ENCODE measurements at places on chromosomes 1 and 21.
A peak's percentile ranks its signal among the peaks of the same experiment; 100 is the strongest.

DNA sequence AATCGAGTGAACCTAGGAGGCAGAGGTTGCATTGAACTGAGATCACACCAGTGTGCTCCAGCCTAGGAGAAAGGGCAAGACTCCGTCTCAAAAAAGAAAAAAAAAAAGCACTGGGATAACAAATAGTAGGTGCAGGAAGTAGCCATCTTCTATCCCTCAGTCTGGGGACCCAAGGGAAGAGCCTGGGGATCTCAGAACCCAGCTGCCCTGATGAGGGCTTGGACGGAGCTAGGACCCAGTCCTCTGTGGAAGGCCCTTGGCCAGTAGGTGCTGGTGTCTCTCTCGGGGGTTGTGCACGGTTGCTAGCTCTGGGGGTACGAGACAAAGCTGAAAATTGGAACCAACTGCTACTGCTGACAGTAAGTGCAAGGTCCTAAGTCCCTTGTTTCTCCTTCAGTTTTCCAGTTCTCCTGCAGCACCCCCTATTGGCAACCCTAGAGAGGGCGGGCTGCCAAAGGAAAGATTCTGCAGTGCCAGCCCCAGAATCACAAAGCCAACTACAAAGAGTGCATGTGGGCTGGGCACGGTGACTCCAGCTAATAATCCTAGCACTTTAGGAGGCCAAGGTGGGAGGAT, 57.6 kb upstream of the KIF1B start:
- no peak overlapping the region for H3K27ac ChIP-seq
- no peak overlapping the region for H3K4me3 ChIP-seq
- DNase-seq: no peak
- H3K4me1 ChIP-seq: no peaks in the 10 kb centered on the region

DNA sequence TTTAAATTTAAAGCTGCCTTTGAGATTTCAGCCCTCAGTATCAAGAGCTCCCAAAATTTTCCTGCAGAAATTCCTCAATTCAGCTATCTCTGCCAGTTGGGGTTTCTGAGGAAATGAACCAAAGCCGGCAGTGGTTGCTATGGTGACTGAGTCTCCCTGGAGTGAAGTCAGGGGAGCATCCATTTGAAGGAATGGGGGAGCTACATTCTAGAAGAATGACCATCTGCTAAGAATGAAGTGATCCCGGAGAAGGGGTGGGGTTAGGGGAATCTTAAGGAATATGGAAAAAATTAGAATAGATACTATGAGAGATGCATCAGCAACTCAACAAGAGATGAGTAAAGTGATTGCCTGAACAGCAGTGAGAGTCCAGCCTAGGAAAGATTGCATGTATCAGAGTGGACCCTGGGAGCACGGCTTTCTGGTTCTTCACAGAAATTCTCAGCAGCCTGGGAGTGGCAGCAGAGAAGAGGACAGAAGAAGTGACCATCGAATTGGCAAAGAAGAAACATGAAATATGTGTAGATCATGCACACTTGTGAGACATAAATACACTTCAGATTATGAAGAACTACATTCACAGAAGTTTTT, 94.7 kb downstream of the CHD1L start:
- H3K27ac ChIP-seq: no peak overlapping the region
- no peak overlapping the region for H3K4me3 ChIP-seq
- no peaks in the 10 kb centered on the region for H3K4me1 ChIP-seq
- no peaks in the 10 kb centered on the region for H3K27me3 ChIP-seq
- DNase-seq: no peak

DNA sequence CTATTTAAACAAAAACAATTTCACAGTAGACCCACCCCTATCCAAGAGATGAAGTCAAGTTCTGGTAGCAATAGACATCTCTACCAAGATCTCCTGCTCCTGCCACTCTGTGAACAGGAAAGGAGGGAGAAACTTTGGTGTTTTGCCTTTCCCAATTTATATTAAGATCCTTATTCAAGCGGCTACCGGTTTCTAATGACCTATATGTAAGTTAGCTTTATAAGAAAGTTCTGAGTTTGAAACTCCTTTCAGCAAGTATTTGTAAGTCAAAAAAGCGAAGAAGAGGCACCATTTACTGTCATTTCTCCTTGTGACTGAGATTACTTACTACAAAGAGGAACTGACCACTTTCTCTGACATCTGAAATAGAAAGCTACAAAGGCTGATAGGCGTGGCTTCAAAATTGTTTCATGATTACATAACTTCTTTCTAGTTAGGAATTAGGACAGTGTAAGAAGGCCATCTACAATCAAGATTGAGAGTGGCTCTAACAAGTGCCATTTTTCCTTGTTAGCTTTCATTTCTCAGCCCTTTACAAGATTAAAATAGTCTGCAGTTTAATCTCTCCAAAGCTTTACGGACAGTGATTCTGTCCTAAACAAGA, at the start of gene MNDA:
MNDA (plus strand) TSS at position 448 of the 604 bp plus-strand sequence. CDS start 10,803 bp downstream, outside the sequence.
- no peaks in the 10 kb centered on the region for H3K4me1 ChIP-seq
- H3K36me3 ChIP-seq: no peaks in the 10 kb centered on the region
- no peak within 1 kb of the TSS for H3K4me3 ChIP-seq
- H3K27me3 ChIP-seq: no peaks in the 10 kb centered on the region
- no peak for DNase-seq

- H3K27me3 ChIP-seq: peaks cover 38% of the 10 kb centered on the region
- H3K27ac ChIP-seq: no peak overlapping the region
- H3K36me3 ChIP-seq: no peaks in the 10 kb centered on the region
- H3K4me3 ChIP-seq: no peak overlapping the region
- H3K4me1 ChIP-seq: no peaks in the 10 kb centered on the region
Measured at GRCh38 chr21:46020581-46020980, 39.0 kb downstream of the COL6A1 start.

- H3K4me1 ChIP-seq: no peaks in the 10 kb centered on the region
- no peak overlapping the region for H3K27ac ChIP-seq
- H3K36me3 ChIP-seq: no peaks in the 10 kb centered on the region
Measured at GRCh38 chr1:244154872-244155531, 103.9 kb downstream of the ZBTB18 start.

GRCh38 chr1:172588296-172589291, 55.6 kb downstream of the SUCO start:
- no peaks in the 10 kb centered on the region for H3K4me1 ChIP-seq
- no peak overlapping the region for H3K4me3 ChIP-seq
- DNase-seq: no peak

- H3K4me1 ChIP-seq: no peaks in the 10 kb centered on the region
- DNase-seq: no peak
- H3K4me3 ChIP-seq: no peak overlapping the region
- no peaks in the 10 kb centered on the region for H3K27me3 ChIP-seq
- no peaks in the 10 kb centered on the region for H3K36me3 ChIP-seq
Measured at GRCh38 chr1:54894271-54894670, 7.3 kb upstream of the DHCR24 start.

DNA sequence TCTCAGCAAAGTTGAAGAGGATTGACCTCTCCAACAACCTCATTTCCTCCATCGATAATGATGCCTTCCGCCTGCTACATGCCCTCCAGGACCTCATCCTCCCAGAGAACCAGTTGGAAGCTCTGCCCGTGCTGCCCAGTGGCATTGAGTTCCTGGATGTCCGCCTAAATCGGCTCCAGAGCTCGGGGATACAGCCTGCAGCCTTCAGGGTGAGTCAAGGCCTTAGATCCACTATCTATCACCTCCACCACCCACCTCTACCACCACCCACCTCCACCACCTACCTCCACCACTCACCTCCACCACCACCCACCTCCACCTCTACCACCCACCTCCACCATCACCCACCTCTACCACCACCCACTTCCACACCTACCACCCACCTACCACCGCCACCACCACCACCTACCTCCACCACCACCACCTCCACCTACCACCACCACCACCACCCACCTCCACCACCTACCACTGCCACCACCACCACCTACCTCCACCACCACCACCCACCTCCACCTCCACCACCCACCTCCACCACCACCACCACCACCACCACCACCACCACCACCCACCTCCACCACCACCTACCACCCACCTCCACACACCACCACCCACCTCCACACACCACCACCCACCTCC, 5.8 kb downstream of the OPTC start:
- H3K27me3 ChIP-seq: no peaks in the 10 kb centered on the region
- no peak overlapping the region for H3K27ac ChIP-seq
- H3K4me3 ChIP-seq: no peak overlapping the region
- no peaks in the 10 kb centered on the region for H3K36me3 ChIP-seq
- peaks cover 2% of the 10 kb centered on the region for H3K4me1 ChIP-seq

DNA sequence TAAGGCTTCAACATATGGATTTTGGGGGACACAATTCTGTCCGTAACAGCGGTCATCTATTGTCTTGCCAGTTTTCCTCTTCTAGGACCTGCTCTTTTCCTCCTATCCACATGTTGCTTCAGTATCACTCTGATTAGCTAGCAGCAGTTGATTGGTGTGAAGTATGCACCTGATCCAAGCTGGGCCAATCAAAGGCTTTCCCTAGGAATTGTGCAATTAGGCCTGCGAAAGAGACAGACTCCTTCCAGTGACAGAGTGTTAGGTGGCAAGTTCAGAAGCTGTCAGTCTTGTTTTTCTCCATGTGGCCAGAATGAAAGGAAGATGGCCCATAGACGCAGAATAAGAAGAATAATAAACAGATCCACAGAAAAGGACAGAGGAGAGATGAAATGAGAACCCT, 34.1 kb upstream of the IL12RB2 start:
- no peak overlapping the region for H3K4me3 ChIP-seq
- DNase-seq: no peak

DNA sequence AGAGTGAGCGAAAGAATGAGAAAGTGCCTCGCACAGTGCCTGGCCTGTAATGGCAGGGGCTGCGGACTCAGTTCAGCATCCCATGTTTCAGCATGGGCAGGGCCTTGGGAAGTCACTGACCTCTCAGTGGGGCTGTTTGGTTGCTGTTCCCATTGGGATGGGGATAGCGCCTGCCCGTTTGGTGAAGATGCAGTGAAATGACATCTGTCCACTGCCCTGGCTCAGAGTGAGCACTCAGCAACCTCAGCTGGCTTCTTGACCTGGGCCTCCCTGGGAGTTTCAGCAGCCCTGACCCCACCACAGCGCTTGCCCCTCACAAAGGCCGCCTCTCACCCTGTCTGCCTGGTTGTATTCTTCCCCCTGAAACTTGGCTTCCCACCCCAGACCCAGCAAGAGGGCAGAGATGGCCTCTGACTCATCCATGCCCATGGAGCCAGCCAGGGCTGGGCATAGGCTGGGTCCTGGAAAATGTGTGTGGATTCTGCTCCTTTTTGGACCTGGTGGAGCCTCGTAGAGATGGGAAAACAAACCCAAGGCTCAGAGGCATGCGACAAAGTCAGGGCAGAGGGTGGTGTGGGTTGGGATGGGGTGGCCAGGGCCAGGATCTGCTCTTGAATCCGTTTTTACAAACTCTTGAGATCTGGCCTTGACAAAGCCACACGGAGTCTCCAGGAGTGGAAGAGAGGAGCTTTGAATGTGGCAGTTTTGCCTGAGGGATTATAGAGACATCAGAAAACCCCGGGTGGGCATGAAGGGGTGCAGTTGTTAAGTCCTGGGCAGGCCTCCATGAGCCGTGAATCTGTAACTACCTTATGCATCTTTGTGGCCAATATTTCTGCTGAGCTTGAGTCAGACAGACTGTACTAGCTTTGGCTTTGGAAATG, 1.2 kb downstream of the XKR8 start:
- peak overlapping the region; percentile 66 for H3K27ac ChIP-seq
- no peak for DNase-seq
- peaks cover 5% of the 10 kb centered on the region for H3K4me1 ChIP-seq
- peaks cover 4% of the 10 kb centered on the region for H3K27me3 ChIP-seq
- H3K36me3 ChIP-seq: peaks cover 21% of the 10 kb centered on the region
- peak overlapping the region; percentile 69 for H3K4me3 ChIP-seq

- no peaks in the 10 kb centered on the region for H3K36me3 ChIP-seq
- no peak for DNase-seq
- no peaks in the 10 kb centered on the region for H3K27me3 ChIP-seq
- no peaks in the 10 kb centered on the region for H3K4me1 ChIP-seq
- no peak overlapping the region for H3K4me3 ChIP-seq
Measured at GRCh38 chr1:209326076-209326475, 257.4 kb upstream of the CAMK1G start.

DNA sequence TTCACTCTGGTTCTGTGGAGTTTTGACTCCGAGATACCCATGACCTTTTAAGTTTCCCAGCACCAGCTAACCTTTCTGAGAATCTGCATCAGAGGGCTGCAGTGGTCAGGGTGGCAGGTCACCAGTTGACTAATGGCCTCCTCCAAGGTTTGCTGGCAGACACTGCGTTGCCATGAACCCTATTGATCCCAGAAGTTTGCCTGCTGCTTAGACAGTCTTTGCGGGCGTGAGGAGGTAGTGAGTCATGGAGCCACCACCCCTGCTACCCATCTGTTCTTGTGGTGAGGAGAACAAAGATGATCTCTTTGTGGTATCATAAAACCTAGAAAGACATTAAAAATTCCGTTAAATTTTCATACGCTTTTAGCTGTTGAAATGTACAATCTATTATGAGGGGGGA, 180.4 kb downstream of the FGGY start:
- no peaks in the 10 kb centered on the region for H3K36me3 ChIP-seq
- H3K27ac ChIP-seq: no peak overlapping the region
- no peak for DNase-seq

DNA sequence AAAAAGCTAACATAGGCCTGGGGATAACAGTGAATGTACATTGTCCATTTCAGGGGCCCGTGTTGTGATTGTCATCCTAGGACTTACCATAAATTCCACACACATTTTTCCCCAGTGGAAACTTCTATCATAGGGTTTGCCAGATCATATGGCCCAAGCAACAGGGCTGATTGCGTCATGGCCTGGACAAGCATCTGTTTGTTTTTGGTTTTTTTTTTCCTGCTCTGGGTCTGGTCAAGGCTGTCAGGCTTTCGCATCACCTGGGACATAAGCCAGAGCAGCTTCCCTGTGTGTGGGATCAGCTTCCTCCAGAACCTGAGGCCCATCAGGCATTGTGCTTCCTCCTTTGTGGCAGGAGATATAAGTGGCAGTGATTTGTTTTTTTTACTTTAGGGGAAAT, 598.5 kb upstream of the USP24 start:
- DNase-seq: no peak
- peaks cover 2% of the 10 kb centered on the region for H3K27me3 ChIP-seq
- H3K4me3 ChIP-seq: no peak overlapping the region
- no peaks in the 10 kb centered on the region for H3K36me3 ChIP-seq

DNA sequence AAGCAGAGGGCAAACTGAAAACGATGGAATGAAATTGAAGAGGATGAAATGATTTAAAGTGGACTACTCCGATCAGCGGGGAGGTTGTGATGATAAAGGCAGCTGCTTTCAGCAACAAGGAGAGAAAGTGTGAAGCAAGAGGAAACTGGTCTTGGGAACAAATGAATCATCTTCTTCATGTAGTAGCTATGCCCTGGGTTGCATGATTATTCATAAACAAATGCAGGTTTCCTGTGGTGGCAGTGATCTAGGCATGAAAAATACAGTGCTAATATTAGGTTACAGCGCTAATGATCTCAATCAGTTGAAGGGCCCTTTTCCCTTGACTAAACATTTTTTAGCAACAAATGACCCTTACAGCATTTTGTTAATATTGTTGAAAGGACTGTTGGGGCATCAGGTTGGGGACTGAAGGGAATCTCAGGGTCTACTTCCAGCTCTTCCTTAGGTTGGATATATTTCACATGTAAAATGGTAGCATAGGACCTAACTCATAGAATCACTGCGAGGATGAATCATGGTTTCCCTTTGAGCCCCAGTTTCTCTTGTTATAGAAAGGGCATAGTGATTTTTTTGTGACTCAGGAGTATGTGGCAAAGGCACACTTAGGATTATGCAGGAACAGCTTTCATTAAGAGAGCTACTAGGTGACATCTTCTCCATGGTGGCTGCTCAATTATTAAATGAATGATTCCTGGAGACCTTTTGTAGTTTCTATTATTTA, 1.9 kb upstream of the ZFYVE9 start:
- peak overlapping the region; percentile 8 for H3K27ac ChIP-seq
- no peak overlapping the region for H3K4me3 ChIP-seq
- H3K36me3 ChIP-seq: no peaks in the 10 kb centered on the region
- no peak for DNase-seq
- H3K27me3 ChIP-seq: peaks cover 3% of the 10 kb centered on the region
- no peaks in the 10 kb centered on the region for H3K4me1 ChIP-seq
